Activated gamma-delta T cell treated with anti-CD3 and anti-CD28 coated beads, Interleukin-2, amount 50 U/mL, for 16 hours (primary cell): ENCODE measurements at places on chromosomes 2 and 18.

DNA sequence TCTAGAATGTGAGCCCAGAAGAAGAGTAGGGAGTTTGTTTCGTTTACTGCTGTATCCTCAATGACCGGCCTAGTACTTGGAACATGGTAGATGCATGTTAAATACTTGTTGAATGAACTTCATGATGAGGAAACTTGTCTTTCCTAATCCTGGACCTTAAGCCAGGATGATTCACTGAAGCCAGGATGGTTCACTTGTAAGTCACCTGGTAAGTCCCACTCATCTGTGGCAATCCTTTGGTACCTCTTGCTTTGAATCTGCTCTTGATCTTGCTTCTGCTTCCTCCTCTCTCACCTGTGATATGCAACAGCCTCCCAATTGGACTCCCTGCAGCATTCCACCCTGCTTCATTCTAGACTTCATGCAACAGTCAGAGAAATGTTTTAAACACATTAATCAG is 43.6 kb downstream of the QPCT start:
- DNase-seq = no peak

- DNase-seq = no peak
Observed at GRCh38 chr2:200383380-200384110, 77.1 kb downstream of the SPATS2L start.

DNA sequence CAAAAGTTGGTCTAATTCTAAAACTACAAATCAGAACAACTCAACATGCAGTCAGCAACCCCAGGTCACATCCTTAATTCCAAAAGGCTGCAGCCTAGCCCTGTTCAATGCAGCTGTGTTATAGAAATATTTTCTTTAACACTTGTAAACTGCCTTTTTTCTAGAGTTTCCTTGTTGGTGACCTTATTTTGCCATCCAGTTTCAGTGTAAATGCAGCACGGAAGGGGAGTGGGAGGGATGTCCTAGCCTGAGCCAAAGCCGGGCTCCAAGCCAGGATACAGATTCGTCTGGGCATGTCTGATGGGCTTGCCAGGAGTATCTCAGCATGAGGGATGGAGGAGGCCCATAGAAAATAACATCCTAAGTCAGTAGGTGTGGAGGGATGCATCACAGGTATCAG is 17.7 kb upstream of the SP3 start:
- DNase-seq = no peak

DNA sequence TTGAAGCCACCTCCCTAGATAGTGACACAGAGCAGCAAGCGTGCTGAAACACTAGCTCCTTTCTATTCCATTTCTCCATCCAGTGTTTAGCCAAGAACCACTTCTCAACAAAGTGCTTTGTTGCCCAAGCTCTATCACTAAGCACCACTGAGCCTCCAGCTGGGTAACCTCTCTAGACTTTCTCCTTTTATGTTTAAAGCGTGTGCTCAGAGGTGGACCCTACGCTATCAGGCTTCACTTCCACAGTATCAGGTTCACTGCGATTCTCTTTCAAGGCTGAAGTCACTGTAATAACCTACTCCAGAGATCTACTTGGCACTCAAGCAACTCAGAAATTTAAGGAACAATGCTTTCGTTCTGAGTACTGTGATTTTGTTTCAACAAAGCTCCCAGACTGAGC is 197.9 kb downstream of the LNPK start:
- DNase-seq = no peak

DNA sequence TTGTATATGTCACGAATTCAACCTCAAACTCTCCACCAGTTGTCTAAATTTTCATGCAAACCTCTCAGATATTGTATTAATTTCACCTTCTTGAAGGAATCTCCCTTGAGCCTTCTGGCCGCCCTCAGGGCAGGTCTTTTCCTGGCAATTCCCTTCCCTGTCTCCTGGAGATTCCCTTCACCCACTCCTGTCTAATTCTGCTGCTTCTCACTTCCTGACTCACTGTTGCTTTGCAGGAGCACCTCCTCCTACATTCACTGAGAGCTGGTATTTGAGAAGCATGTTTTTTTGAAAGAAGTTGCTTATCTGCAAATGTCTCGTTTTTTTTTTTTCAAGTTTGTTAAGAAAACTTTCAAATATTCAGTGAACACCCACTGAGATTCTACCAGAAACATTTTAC is 79.9 kb upstream of the OTOS start:
- DNase-seq = no peak

DNA sequence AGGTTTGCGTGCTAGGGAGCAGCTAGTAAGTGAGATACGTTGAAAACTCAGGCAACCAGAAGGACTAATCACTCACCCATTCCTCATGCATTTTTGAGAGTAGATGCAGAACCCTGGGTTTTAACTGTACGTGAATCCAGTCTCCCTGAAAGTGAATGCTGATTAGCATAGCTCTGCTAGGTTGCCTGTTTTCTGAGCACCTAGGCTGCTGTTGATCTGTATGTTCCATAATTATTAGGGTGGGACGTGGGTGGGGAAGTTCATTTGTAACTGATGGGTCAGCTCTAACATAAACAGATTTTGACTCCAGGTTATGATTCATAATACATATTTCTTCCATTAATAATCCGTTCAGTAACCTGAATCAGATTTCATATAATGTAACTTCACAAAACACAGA is 379.0 kb upstream of the FANCL start:
- DNase-seq = no peak

GRCh38 chr18:11251891-11252270 is 102.5 kb upstream of the PIEZO2 start:
- no peak for DNase-seq

DNA sequence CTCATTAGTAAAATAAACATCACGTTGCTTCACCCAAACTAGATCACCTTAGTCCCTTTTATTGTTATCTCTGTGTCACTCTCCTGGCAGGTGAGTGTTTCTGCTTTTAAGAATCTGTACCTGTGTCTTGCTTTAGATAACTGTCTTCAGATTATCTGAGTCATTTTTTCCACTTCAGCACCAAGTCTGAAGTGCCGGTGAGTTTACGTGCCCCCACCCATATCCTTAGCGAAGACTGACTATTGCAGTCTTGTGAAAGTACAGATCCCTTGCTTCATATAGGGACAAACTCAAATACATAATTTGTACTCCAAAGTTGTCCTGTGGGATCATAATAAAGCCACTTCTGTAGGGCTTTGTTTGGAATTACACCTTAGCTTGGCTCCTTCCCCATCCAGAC is 41.1 kb downstream of the SCN2A start:
- DNase-seq = no peak

DNA sequence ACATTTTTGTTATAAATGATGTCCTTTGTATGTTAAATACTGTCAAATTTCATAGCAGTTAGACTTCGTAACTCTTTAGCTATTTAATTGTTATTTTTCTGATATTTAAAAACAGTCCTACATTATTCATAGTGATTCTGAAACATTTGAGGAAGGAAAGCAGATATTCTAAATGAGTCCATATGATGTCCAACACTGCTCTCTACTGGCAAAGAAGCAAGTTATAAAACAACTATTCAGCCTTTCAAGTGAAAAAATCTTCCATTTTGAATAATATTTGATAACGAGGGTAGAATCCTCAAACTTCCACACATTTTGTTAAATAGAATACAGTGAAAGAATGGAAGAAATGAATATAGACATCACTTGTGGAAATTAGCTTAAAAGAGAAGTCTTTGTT is 220.8 kb downstream of the GULP1 start:
- no peak for DNase-seq

DNA sequence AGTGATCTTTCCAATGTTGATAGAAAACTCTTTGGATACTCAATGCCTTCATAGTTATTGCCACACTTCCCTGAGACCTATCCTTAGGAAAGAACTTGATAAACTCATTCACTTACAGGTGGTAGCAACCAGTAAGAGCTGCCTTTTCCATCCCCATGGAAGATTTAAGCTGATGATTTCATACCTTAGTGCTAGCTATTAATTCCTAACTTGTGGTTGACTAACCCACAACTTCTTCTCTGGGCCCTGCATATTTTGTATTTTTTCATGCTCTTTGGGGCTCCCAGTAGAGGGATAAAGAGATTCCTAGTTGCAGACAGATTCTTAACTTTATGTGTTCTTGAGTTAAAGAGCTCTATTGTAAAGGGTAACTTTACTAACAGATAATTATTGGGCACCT is 25.2 kb upstream of the SIX3 start:
- DNase-seq = no peak

- no peak for DNase-seq
Observed at GRCh38 chr2:20915271-20915670, 92.4 kb upstream of the LDAH start.

DNA sequence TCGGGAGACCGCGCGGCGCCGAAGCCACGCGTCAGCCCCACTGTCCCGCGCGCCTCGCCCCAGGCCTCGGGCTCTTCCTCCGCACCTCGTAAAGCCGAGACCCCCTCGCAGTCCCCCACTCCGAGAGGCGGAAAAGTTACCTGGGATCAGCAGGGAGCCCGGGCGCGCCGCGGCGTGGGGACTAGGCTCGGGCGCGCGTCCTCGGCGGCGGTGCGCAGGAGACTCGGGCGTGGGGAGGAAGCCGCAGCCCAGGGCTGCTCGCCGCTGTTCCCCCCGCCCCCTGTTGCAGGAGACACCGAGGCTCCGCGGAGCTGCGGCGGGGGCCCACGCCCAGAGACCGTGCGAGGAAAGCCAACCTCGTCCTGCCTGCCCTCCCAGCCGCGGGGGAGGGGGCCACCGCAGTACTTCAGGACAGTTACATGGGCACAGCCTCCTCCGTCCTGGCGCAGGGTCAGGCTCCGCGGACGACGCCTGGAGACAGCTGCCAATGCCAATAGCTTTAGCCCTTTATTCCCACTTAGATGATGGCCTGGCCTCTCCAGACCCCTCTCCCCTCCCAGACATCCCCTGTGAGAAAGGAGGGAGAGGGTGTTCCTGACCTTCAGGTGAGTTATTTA is at the start of gene EPB41L3:
Gene EPB41L3, minus strand, starts transcription at position 225 of the 617 bp plus-strand sequence. CDS start 54,814 bp downstream, outside the sequence.
- no peak for DNase-seq

DNA sequence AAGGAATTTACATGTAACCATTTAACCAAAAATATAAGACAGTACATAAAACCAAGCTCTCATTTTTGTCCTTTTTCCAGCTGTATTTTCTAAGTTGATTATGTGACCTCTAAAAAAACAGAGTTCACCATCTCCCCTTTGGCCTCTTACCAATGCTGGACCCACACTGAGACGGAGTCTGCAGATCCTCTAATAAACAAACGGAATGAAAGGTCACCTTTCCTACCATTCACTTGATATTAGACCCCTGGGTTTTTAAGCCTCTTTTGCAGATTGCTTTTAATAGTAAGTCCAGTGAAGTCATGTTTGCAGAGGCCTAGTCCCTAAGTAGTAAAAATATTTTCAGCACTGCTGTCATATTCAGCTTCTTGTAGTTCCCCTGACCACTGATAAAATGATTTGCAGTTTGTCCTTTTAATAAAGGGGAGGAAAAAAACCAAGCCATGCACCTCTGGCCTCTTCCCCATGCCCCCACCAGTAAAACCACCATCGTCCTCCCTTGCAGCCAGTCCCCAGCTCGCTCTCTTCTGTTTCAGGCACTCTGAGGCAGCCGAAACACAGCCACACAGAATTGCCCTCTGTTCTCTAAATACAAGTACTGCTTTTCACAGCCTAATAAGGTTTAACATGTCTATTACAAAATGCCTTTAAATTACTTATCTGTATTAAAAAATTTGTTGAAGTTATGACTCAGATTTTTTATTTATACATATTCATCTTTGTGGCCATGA is 427.5 kb downstream of the PARD3B start:
- no peak for DNase-seq

- DNase-seq = no peak
Observed at GRCh38 chr2:58204195-58204959, 36.7 kb downstream of the FANCL start.

DNA sequence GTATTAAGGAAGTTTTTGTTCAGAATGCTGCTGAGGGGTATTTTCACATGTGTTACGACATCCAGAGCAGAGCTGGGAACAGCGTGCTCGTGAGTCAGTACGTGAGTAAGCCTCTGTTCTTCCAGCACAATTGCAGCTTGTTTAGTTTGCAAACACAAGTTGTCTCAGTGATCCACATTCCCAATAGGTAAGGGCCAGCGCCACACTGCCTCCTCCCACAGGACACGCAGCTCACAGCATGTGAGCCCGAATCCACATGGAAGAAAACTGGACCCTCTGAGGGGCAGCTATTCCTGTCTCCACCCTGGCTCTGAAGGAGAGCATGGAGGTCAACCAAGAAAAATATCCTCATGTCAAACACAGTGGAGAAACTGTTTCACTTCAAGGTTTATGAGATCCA is 173.9 kb upstream of the PID1 start:
- DNase-seq = no peak

DNA sequence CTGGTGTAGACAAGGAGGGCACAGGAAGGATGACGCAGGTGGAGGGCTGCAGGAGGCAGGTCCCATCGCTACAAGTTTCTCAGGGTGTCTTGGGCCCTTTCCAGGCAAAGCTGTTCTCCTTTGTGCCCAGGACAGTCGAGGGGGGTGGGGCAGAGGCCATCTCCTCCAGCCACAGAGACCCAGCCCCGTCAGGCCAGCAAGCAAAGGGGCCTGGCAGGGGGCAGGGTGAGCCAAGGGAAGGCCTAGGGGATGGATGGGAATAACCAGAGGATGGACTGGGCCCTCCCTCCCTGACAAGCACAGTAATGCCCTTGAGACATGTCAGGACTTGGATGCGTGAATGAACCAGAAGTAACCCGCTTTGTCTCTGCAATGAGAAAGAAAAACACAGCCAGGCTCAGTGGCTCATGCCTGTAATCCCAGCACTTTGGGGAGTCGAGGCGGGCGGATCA is 6.3 kb downstream of the TCF23 start:
- no peak for DNase-seq

GRCh38 chr2:122955776-122956175 is 1069.3 kb upstream of the CNTNAP5 start:
- no peak for DNase-seq

DNA sequence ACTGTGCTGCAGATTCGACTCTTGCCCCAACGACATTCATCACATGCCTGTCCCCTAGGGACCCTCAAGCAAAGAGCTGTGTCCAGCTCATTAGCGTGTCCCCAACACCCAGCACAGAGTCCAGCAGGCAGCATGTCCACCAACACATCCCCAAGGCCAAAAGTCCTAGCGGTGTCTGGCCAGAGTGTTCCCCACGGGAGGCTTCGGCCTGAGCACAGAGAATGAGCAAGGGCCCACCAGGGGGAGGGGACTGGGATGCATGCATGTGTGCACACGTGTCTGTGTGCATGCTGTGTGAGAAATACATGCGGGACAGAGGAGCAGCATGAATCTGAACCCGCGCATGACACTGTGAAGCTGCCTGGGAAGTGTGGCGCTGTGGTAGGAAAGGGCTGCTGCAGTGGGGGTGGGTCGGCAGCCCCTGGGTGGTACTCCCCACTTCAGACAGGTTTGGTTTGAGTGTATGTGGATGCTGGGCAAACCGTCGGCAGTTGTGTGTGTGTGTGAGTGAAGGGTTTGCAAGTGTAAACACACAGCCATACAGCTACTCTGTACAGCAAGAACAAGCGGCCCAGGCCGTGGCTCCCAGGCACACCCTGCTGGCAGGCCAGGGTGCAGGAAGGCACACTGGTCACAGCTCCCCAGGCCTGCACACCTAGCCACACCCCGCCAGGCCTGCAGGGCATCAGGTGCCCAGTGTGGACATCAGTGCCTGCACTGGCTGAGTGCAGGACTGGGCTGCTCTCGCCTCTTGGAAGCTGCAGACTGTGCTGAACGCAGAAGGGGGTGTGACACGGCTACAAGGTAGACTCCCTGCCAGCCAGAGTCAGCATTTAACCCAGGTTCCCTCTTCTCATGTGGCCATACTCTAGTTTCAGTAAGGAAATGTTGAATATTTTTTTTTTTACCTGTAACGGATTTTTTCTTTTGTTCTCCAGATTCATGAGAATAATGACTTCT is 19.5 kb upstream of the HES6 start:
- no peak for DNase-seq

- no peak for DNase-seq
Observed at GRCh38 chr2:54803783-54804751, 80.6 kb downstream of the EML6 start.

GRCh38 chr18:48050176-48050575 is 119.7 kb upstream of the SMAD2 start:
- DNase-seq = no peak
